ENCODE measurements at places on chromosomes 3 and 15. TPM values are rescaled to one million over a fixed set of nuclear protein-coding genes. Genes with fewer than 3 reads are reported as not detected.

The SAMD7 gene
- not detected for total RNA-seq

The GOLGA8R gene
- total RNA-seq, result 1.0 TPM

The RPL32 gene
- total RNA-seq, result 3,423 TPM

GRCh38 chr15:78625606-78626280, 4.9 kb upstream of the CHRNA3 start:
- no peak for DNase-seq

DNA sequence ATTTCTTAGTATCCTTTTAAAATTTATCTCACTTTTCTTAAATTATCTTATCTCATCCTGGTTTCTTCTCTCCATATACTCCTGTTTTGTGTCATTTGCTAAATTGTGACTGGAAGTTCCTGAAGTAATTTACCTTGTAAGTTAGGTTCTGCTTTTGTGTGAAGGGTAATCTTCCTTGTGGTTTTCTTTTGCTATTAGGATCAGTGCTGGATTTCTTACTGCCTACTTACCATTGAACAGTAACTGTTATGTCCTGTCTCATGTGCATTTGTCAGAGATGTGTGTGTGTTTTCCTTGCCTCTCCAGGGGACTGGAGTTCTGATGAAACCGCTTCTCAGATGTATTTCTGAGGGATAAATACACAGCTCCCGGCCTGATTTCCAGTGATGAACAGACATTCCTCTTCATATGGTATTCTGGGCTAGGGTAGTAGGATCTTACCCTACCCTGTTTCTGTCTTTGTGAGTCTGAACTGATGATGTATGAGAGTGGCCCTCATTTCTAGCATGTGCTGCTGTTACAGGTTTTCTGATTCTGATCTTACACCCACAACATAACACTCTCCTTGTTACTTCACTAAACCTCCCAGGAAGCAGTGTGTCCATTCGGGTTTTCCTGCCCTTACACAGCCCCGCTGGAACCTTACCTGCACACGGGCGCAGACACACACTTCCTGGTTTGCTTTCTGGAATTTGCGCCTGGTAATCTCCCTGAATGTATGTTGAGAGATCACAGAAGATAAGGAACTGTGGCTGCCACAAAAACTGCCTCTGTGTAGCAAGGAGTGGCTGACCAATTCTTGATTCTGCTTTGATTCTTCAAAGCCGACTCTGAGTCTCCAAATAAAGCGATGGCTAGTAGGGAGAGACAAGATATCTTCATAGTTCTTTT, 14.7 kb downstream of the PAK2 start:
- DNase-seq, result no peak

DNA sequence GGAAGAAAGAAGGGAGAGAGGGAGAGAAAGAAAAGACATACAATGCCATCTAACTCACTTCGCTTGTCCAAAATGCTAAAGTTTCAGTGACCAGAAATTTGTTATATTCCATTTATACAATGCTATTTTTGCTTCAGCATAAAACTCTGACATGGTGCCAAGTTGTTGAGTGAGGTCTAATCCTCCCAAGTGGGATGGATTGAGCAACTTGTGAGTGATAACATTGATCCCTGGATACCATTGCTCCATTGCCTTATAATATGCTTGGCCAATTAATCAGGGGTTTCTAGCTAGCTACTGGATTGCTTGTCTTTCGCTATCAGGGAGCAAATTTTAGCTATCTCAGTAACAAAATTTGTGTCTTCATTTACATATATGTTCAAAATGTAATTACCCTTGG, 615.6 kb upstream of the DPPA4 start:
- no peak for DNase-seq

DNA sequence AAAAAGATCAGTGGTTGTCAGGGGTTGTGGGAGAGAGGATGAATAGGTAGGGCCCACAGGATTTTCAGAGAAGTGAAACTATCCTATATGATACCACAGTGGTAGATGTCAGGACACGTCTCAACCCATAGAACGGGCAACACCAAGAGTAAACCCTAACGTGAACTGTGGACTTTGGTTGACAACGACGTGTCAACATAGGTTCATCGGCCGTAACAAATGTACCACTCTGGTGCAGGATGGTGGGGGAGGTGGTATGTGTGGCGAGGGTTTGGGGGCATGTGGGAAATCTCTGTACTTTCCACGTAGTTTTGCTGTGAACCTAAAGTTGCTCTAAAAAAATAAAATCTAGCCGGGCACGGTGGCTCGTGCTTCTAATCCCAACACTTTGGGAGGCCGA, 13.0 kb upstream of the PIGZ start:
- DNase-seq, result no peak

All from kidney epithelial cell (primary cell).